WERI-Rb-1 (cell line): ENCODE measurements at places on chromosomes 7 and 10.

GRCh38 chr10:131946880-131947279 lies 34.8 kb downstream of the BNIP3 start:
- no peak for DNase-seq

- DNase-seq: no peak
These were observed 30.2 kb downstream of the WBP1L start for GRCh38 chr10:102773986-102774385.

GRCh38 chr7:137519947-137520346 lies 176.4 kb upstream of the PTN start:
- DNase-seq: no peak

DNA sequence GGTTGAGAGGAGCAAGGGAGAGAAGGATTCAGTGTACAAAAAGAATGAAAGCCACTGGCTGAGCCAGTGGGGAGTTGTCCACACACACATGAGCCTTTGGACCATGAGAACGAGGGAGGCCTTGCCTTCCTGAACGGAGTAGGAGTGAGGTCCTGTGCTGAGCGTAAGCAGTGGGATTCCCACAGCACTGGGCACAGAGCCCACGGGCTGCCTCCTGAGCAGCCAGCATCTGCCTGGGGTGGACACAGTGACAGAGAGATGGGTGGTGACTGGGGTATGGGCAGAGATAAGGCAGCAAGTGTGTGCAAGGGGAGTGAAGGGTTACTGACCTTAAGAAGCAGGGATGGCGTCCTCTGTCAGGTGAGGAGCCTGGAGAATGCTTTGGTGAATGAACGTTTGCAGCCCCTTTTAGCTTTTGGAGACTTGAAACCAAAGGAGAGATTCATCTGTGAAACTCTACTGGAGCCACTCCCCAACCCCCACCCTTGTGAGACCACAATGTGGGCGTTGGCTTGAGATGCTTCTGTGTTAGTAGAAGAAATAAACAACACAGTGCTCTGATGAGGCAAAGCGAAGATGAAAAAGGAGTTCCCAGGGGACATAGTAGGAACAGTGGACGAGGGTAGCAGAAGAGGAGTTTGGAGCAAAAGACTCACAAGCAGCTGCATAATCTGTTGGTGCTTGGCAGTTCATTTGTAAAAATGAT lies 56.5 kb downstream of the FIGNL1 start:
- DNase-seq: no peak

GRCh38 chr10:22700489-22700888 lies 13.9 kb downstream of the PIP4K2A start:
- no peak for DNase-seq

GRCh38 chr7:132489776-132490237 lies 86.5 kb downstream of the PLXNA4 start:
- DNase-seq: no peak

DNA sequence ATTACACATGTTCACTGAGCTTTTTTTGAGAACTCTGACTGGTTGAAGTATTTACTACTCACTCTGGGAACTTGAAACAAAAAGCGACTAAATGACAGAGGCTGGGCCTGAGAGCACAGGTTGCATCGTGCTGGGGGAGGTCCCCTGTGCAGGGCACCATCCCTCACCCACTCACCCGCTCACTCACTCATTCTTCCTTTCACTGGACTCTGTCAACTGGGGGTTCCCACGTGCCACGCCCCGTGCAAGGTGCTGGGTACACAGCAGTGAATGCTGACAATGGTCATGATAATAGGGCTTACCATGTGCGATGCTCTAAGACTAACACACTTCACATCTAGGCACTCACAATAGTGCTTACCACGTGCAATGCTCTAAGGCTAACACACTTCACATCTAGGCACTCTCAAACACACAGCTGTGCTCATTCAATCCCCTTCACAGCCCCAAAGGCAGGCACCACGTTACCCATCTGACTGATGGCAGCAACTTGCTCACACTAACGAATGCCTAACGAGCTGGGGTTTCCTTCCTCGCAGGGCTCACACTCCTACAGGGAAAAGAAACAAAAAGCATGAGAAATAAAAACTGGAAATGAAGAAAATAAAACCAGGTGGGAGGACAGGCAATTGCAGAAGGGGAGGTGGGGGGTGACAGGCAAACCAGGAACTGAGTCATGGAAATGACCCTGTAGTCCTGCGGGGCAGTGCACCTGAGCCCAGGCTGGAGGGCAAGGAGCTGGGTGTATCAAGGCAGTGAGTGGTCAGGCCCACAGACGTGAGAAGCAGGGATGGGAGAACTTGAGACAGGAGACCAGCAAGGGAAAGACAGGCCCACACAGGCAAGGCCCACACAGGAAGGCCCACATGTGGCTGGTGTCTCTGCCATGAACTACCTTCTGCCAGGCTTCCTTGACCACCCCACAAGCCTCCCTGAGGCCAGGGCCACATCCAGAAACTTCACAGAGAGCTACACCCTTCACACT lies 147.0 kb upstream of the FAM20C start:
- DNase-seq: no peak

GRCh38 chr7:5396542-5396941 lies 27.1 kb downstream of the TNRC18 start:
- DNase-seq: no peak
